ENCODE measurements at places on chromosomes 2 and 18.

DNA sequence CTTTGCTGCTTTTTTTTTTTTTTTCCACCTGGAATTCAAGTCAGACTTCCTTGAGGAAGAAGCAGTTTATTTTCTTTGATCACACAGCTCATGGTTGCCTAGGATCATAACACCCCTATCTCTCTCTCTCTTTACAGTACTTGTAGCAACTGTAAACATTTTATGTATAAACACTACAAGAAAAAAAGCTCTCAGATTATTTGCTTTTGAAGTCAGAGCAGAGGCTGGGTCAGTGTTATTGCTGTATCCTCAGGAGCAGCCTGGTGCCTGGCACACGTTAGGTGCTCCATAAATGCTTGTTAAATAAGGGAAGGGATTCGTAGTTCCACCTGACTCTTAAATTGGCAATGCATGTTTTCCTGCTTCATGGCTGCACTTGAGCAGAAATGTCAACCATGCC is 221.2 kb downstream of the TGIF1 start:
- DNase-seq = no peak

- no peak for DNase-seq
These were observed 477.3 kb downstream of the DCDC2C start for GRCh38 chr2:4180631-4181030.

- DNase-seq = no peak
These were observed 142.4 kb downstream of the NDUFA10 start for GRCh38 chr2:239882781-239883180.

GRCh38 chr2:98333922-98334321 is 12.3 kb upstream of the CNGA3 start:
- no peak for DNase-seq

GRCh38 chr2:74845217-74845751 is 11.4 kb downstream of the HK2 start:
- peak; percentile 48 for DNase-seq

DNA sequence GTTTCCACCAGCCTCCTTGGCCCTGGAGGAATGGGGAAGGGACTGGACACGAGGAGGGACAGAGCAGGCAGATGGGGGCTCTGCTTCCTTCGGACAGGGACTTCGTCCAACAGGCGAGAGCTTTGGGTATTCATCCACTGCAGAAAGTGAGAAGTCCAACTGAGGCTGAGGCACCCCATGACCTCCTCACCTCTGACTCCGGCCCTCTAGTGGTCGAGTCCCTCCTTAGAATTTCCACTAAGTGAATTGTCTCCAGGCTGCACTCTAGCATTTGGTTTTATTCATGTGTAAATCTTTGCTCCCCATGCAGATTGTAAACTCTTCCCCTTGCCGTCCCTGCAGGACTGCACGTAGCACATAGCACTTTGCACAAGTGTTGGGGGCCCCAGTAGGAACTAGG is 75.6 kb downstream of the TMEM247 start:
- DNase-seq = no peak

- no peak for DNase-seq
These were observed 8.5 kb downstream of the SPEG start for GRCh38 chr2:219443016-219443696.

- no peak for DNase-seq
These were observed 1.4 kb downstream of the NEDD4L start for GRCh38 chr18:58045242-58046092.

DNA sequence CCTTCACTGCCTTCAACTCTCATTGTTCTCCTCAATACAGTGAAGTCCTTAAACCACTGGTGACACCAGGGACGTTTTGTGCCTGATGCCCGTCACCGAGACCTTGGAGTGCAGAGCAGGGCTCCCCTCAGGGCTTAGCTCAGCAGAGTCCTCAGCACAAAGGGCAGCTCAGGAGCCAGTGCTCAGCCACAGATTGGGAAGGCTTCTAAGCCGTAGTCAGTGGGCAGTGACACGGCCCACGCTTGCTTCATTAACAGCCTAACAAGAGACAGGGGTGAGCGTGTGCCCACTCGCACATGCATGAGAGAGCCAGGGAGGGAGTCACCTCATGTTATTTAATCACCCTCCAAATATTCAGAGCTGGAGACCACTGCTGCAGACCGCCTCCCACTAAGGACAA is 137.5 kb downstream of the SH3RF3 start:
- DNase-seq = no peak

DNA sequence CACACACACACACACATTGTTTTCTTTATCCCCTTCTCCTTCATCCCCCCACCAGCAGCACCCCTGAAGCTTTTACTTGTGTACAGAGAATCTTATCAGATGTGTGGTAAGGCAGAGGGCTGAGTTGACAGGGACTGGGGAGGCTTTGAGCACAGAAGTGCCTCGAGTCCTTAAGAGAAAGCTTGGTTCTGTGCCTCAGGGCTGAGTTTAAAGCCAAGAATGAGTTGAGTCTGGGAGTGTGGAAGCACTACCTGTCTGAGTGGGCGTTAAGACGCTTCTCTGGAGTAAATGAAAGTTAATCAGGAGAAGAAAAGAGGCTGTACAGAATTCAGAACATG is 2.7 kb downstream of the ID2 start:
- DNase-seq = no peak

DNA sequence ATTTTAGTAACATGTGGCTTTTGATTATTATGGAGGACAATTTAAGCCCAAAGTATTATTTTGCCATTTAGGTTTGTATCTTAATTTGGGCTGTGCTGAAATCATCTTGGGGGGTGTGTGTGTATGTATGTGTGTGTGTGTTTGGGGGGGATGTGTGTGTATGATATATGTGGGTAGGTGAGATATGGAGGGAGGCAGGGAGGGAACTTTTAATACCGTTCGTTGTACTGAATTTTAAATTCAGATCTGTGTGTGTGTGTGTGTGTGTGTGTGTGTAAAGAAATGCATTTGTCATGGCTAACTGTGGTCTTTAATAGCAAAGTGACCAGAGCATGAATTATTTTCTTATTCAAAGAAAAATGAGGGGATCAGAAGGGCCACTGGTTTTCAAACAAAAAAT is 113.7 kb downstream of the LTBP1 start:
- DNase-seq = no peak
